ENCODE measurements at places on chromosomes 7 and 10.
A peak's percentile ranks its signal among the peaks of the same experiment; 100 is the strongest.

DNA sequence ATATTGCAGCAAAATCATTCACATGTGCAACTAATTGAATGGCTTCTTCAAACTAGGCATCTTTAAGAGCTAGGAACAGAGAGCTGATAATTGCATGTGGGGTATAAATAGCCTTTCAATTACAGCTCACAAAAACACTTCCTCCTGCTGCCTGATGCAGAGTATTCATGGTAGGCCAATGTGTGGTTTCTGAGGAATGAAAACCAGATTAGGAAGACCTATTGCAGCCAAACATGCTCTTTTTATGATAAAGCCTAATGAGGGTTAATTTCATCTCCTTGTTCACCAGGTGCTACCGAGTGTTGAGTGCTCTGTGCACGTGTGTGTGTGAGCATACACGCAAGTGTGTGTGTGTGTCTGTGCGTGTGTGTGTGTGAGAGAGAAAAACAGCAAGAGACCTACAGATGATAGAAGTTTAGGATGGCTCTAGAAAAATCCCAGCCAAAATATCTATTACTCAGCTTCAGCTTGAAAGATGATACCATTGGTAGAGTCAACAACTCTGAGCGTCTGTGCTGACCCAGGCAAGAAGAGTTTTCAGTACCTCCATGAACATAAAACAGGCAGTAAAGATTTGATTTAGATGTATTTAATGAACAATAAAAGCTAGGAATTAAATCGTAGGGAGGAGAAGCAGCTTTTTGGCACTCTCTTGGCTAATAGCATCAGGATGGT, 448.5 kb upstream of the ANKRD30A start:
- DNase-seq = no peak

- no peak for DNase-seq
Observed at GRCh38 chr10:24570658-24571426, 152.8 kb downstream of the ARHGAP21 start.

DNA sequence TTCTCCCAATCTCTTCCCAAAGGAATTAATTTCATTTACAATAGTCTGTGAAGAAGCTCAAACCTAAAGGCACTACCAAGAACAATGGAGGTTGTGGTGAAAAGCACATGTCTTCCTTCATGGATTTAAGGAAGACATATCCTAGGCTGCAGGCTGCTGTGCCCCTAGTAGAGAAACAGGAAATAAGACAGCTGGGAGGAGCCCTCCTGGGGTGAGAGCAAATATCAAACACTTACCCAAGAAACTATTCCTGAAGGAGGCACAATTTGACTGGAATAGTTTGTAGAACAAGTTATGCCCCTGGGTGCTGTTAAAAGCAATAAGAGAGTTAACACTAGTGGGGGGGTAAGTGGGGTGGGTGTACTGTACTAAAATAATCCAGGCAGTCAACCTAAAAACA, 30.1 kb downstream of the PDZD8 start:
- DNase-seq = no peak

DNA sequence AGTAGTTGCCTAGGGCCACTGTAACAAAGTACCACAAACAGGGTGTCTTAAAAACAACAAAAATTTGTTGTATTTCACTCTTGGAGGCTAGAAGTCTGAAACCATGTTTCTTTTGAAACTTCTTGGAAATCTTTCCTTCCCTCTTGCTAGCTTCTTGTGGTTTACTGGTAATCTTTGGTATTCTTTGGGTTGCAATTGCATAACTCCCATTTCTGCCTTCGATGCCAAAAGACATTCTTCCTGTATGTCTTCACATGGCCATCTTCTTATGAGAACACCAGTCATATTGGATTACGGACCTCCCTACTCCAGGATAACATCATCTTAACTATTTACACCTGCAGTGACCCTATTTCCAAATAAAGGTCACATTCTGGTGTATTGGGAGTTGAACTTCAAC, 357.4 kb downstream of the PPP1R3A start:
- DNase-seq = no peak

DNA sequence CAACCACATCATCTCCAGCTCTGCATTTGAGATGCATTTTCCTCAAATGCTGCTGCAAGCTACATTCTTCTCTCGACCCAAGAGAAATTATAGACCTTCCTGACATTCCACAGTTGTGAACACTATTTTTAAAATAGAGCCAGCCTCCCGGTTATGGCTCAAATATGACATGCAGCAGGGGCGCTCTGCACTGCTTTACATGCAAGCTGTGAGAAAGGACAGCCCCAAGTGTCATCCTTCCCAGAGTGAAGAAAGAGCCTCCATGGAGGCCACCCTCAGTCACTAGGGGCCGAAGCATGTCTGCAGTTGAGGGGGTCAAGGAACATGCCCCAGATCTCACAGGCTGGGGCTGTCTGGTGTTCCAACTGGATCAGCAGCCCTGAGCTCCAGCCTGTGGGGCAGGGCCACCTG, 63.9 kb upstream of the CHST15 start:
- DNase-seq = no peak

- DNase-seq = no peak
Observed at GRCh38 chr7:17706275-17706674, 234.0 kb downstream of the SNX13 start.

GRCh38 chr10:71294091-71294561, 24.9 kb upstream of the SLC29A3 start:
- DNase-seq = no peak

DNA sequence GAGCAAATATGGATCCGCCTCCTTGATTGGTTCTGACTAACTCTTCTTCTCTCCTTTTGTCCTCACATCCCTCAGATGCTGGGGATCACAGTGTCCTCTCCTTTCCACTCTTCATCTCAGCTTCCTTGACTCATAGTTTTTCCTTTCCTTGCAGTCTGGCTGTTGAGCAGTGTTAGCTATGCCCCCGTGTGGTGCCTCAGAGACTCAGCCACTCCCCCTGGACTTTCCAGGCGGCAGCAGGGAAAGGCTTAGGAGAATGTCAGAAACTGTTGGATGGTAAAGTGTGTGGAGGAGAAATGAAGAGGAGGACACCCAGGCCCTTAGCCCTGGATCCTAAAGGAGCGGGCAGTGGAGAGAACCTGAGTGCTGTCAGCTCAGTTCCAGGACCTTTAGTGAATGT, 267.5 kb downstream of the CELF2 start:
- no peak for DNase-seq

DNA sequence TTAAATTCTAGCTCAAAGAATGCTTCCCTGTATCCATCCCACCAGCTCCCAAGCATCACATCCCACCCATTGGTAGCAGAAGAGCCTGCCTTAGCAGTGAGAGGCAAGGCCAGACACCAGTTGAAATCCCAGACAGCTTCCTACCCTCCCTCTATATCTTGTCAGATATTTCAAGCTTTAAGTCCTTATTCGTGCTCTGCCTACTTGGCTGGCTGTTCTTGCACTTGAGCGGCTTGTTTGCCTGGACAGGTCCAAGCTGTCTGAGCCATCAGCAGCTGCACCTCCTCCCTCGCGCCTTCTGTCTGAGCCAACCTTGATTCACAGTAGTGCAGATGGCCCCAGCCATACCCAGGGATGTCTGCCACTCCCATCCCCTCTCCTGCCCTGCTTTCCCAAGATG, 16.4 kb downstream of the LRRC4 start:
- no peak for DNase-seq

- no peak for DNase-seq
Observed at GRCh38 chr7:33547880-33548279, 357.5 kb upstream of the BMPER start.

- no peak for DNase-seq
Observed at GRCh38 chr10:110110338-110110737, 97.1 kb upstream of the MXI1 start.

DNA sequence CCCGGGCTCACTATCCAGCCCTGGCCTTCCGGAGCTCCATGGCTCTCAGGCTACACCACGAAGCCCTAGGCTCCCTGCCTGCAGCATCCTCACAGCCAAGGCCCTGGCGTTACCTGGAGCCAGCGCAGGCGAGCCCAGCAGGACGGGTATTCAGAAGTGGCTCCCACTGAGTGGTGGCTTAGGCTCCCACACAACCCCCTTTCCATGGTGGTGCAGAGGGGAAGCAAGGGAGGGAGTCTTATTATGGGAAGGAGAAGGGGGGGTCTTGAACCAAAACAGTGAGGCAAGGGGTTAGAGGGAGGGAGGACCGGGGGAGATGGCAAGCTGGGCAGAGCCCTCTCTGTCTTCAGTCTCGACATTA, 29.6 kb upstream of the NDST2 start:
- DNase-seq = no peak

- DNase-seq = peak; percentile 42
Observed at GRCh38 chr10:78657163-78657861, 411.5 kb upstream of the ZMIZ1 start.

GRCh38 chr10:64080071-64080470, 558.9 kb downstream of the REEP3 start:
- DNase-seq = no peak

DNA sequence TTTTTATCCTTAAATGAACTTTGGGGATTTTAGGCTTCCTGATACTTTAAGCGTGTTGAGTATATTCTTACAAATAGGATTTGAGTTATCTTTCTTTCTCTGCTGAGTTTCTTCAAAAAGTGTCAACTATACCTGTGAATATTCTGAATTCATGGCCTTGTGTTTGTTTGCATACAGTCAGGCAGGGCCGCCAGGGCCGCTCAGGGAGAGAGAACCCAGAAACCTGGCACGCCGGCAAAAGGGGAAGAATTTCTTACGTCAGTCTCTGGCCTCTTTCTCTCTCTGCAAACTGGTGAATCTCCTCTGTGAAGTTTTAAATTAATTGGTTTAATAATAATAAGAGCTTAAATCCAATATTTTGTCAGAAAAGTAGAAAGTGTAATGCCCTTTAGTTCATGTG, 29.3 kb upstream of the BNIP3 start:
- DNase-seq = no peak

DNA sequence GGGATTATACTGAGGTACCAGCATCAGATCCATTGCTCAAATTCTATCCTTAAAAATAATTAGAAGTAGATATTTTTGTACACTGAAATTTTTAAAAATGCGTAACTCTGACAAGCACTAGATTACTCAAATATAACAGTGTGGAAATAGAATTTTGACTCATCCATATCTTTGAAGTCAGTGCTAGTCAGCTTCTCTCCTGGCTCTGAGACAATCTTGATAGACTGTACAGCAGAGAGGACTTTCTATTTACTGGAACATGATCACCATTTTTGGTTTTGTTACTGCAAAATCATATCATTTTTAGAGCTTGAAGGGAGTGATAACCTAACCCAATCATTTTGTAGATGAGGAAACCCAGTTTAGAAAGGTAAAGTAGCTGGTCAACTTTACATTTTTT, 195.0 kb downstream of the MTERF1 start:
- no peak for DNase-seq

- no peak for DNase-seq
Observed at GRCh38 chr10:108749042-108749441, 1174.3 kb downstream of the XPNPEP1 start.

DNA sequence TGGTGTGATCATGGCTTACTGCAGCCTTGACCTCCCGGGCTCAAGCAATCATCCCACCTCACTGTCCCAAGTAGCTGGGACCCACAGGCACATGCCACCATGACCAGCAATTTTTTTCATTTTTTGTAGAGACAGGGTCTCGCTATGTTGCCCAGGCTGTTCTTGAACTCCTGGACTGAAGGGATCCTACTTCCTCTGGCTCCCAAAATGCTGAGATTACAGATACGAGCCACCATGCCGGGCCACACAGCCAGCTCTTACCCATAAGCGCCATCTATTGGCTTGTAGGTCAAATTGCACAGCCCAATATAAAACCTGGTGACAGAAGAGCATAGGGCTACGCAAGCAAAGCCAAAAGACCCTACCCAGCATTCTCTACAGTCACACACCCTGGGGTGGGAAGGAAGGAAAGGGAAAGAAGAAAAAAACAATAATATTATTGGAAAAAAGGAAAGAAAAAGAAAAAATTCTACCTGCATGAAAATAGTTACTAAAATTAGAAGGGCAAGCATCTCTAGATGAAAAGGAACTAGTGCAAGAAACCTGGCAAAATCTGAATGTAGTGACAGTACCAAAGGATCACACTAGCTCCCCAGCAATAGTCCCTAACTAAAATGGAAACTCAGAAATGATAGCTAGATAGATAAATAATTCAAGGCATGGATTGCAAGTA, 29.4 kb upstream of the AMPH start:
- no peak for DNase-seq

GRCh38 chr7:102310414-102310815, 23.7 kb downstream of the SH2B2 start:
- DNase-seq = no peak

DNA sequence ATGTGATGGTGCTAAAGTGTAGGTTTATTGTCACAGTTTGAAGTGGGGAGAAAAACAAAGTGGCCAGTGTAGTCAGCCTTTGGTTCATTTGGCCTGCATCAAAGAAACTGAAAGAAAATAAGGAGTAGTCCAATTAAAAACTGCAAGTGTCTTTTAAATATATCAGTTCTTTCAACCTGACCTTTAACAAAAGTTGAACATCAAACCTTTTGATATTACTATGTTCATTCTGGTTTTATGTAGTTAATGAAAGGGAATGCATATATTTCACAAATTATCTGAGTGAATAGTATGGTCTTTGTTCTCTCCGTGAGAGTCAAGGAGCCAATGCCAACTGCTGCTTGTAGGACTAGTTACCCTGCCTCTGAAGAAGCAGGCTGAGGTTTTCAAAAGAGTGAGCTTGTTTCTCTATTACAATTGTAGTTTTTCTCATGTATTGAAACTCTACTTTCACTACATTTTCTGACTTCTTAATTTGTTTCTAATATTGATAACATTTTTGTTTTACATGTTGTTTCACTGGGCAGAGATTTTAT, 1160.8 kb upstream of the LRRTM3 start:
- no peak for DNase-seq

GRCh38 chr10:125084614-125085257, 75.6 kb downstream of the CTBP2 start:
- DNase-seq = no peak

DNA sequence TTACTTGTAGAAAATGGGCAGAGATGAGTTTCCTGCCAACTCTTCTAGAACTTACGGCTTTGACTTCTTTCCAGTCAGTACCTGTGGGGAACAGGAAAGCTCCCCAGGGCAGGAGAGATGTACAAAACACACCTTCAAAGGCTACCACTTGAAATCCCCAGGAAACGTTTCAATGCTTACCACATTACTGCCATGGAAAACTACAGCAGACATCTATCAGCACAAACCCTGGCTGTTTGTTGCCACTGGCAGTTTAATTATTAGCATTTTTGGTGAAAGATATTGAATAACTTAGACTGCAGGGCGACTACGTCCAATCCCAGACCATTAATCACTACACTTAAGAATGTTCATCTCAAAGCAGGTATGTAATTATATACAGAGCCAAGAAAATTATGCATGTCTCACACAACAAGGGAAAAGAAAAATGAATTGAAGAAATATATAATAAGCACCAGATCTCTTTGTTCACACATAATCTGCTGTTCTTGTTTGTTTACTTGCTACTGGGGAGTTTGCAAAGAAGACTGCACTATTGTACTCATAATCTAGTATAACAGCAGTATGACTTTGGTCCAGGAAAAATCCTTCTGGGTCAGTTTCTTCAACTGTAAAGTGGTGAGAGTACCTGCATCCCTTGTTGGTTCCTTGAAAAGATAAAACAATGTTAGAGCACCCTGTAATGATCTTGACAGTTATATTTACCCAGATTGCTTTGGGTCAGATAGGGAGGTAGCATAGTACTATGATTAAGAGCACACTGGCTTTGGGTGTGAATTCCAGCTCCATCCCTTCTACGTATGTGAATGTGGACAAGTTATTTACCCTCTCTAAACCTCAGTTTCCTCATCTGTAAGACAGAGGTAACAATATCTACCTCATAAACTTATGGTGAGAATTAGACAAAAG, 138.3 kb downstream of the DOCK4 start:
- DNase-seq = no peak

- no peak for DNase-seq
Observed at GRCh38 chr7:130219871-130220270, 12.2 kb downstream of the SSMEM1 start.

GRCh38 chr7:28017372-28017771, 163.2 kb downstream of the JAZF1 start:
- no peak for DNase-seq

Measured in mesothelial cell of epicardium (in vitro differentiated cells).